ENCODE measurements at places on chromosomes 5 and 9.

- DNase-seq, result no peak
These were observed 196.3 kb upstream of the KLF4 start for GRCh38 chr9:107685901-107686300.

GRCh38 chr5:132559383-132560060, 2.7 kb downstream of the RAD50 start:
- DNase-seq, result no peak

- DNase-seq, result no peak
These were observed 19.8 kb downstream of the PALM2AKAP2 start for GRCh38 chr9:109799792-109800191.

GRCh38 chr5:111589316-111589715, 77.0 kb upstream of the STARD4 start:
- no peak for DNase-seq

DNA sequence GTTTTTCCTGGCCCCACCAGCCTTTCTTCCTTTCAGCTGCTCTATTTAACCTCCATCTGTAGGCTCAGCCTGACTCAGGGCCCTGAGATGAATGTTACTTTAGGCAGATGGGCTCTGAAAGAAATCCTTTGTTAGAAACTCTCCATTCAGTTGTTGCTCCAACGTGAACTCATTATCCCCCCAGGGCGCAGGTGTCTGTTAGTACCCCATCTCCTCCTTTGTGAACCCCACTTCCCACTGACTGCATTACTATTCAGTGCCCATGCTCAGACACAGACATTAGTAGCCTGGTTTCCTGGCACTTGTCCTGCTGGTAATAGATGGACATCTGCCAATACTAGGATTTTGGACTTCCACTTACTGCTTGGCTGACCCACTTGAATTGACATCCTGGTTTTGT, 1271.6 kb downstream of the PTPRD start:
- DNase-seq, result no peak

- DNase-seq, result no peak
These were observed 98.4 kb upstream of the ZNF366 start for GRCh38 chr5:72605632-72606031.

DNA sequence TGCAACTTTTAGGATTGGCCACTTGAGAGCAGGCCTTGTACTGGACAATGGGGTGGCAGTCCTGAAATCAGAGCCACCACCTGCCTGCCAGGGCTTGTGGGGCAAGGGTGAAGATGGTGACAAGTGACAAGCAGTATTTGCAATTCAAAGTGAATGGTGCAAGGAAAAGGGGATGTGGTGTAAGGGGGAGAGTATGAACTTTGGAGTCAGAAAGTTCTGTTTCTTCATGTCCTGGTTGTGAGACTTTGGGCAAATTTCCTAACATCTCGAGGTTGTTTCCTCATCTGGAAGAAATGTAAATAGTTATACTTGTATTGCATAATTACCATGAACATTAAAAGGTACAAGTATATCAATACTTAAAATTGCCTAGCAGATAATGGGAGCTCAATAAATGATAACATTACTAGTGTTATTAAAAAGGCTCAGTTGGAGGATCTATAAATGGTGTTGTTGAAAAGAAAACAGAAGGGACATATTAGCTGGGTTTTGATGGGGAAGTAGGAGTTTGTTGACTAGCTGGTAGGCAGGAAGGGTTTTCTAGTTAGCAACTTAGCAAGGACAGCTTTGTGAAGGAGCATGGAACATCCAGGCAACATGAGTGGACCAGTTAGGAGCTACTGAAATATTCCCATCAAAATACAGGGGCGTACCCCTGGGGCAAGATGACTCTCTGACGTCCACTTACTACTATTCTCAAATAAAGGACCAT, 21.3 kb upstream of the MEGF9 start:
- no peak for DNase-seq

DNA sequence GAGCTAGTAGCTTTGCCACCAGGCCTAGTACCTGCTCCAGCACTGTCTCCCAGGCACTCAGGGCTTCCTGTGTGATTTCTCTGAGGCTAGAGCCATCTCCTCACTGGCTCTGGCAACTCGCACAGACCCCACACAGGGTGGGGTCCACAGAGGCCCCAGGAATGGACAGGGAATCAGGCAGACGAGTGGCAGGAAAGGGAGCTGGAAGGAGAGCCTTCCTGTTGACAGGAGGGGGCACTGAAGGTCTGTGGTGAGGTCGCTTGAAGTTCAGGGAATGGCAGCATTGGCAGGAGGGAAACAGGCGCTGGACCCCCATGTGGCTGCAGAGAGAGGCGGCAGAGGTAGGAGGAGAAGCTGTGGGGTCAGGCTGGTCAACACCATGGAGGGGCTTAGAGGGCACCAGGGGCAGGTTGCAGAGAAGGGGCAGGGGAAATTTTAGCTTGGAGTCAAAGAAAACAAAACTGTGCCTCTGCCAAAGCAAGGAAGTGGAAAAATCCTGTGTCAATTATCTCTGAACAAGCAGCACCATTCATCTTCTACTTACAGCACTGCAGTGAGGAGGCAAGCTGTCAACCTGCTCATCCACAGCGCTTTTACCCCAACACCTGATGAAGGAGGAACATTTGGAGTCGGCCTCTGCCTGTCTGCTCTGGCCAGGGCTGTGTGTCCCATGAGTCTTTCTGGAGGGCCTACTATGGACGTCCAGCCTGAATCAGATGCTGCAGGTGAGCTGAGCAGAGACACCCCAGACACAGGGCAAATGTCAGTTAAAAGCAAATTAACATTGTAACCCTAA, 270.2 kb downstream of the FSTL4 start:
- no peak for DNase-seq

DNA sequence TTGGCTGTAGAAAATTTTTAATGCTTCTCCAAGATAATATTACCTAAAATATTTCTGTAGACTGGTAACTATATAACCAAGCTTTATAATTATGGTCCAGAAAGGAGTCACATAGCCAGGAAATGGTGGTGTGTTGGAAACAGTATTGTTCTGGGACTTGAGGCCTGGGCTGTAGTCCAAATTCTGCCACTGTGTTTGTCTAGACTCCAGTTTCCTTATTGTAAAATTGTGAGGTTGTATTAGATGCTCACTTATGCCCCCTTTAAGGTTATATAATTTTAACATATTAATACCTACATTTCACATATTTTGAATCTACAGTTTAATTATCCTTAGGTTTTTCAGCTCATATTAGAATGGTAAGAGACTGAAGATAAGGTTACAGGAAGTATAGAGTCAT, 42.4 kb downstream of the STX17 start:
- no peak for DNase-seq
